Stimulated activated CD4-positive, alpha-beta T cell treated with anti-CD3 and anti-CD28 coated beads, Interleukin-15, amount 100 ng/mL, for 48 hours (primary cell): ENCODE measurements at places on chromosomes 2 and 18.

DNA sequence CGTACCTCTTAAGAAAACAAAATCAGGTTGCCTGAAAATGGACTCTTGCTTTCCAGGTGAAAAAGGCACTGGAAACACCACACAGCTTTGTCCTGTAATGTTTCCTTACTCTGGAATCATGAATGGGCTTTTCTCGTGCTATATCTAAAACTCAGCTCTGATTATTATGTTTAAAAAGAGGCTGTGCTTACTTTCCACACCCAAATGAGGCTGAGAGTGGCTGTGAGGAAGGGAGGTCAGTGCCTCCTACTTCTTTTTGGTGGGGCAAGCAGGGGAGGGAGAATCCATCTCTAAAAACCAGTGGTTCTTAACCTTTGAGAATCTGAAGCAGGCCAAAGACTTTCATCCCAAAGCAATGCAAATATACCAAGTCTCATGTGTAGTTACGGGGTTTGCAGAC lies 148.6 kb downstream of the FAM210A start:
- no peak for DNase-seq

DNA sequence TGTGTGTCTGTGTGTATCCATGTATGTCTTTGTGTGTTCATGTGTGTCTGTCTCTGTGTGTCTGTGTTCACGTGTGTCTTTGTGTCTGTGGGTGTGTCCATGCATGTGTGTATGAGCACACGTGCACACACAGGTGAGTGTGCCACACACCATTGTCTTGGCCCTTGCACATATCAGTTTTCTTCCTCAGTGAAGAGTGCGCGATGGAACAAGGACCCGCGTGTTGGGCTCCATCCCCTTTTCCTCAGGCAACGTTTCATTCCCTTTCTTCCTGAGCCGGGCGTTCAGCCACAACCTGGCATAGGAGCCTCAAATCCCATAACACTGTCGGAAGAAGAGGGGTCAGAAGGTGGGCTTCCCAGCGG lies 74.3 kb downstream of the PTGR3 start:
- no peak for DNase-seq

GRCh38 chr2:234768608-234769196 lies 183.1 kb upstream of the SH3BP4 start:
- no peak for DNase-seq

- no peak for DNase-seq
Observed at GRCh38 chr18:9000733-9001132, 101.8 kb upstream of the NDUFV2 start.

DNA sequence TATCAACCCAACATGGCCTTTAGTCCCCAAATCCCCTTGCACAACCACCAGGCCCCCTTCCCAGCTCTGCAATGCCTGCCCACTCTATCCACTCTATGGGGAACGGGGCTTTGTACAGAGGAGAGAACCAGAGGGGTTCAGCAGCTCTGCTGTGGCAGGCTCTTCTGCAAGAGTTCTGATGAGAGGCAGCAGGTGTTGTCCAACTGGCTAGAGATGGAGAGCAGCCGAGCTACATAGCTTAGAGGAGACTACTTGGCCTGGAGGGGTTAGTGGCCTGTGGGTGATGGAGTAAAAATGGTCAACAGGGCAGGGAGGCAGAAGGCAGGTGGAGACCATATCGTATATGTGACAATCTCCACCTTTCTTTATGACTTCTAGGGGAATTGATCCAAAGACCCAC lies 103.0 kb downstream of the QPCT start:
- no peak for DNase-seq

DNA sequence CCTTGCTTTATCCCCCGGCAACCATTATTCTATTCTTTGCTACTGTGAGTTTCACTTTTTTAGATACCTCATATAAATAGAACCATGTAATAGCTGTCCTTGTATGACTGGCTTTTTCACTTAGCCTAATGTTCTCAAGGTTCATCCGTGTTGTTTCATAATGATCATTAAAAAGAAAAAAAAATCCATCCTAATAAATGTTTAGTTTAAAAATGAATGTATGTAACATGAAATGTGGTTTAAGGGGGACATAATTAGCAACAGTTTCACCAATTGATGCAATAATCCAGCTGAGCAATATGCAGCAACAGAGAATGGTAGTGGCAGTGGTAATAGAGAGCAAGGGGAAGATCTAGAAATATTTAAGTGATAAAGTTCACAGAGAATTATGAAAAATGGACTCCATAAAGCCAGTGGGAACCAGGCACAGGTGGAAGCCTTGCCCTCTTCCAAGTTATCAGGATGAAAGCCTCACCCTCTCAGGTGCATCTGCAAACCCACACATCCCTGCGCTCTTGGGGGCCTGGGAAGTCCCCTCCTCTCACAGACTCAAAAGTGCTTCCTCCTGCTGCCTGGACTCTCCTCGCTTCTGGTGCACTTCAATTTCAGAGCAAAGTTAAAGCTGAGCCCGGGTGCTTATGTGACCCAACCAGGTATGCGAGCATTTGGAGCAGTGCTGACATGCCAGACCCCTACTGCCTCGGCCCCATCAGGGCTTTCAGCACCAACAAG lies 1403.3 kb upstream of the SLC39A10 start:
- no peak for DNase-seq

GRCh38 chr2:199679883-199680282 lies 171.1 kb downstream of the FTCDNL1 start:
- DNase-seq: no peak

- no peak for DNase-seq
Observed at GRCh38 chr2:31748041-31748440, 167.3 kb upstream of the SRD5A2 start.

DNA sequence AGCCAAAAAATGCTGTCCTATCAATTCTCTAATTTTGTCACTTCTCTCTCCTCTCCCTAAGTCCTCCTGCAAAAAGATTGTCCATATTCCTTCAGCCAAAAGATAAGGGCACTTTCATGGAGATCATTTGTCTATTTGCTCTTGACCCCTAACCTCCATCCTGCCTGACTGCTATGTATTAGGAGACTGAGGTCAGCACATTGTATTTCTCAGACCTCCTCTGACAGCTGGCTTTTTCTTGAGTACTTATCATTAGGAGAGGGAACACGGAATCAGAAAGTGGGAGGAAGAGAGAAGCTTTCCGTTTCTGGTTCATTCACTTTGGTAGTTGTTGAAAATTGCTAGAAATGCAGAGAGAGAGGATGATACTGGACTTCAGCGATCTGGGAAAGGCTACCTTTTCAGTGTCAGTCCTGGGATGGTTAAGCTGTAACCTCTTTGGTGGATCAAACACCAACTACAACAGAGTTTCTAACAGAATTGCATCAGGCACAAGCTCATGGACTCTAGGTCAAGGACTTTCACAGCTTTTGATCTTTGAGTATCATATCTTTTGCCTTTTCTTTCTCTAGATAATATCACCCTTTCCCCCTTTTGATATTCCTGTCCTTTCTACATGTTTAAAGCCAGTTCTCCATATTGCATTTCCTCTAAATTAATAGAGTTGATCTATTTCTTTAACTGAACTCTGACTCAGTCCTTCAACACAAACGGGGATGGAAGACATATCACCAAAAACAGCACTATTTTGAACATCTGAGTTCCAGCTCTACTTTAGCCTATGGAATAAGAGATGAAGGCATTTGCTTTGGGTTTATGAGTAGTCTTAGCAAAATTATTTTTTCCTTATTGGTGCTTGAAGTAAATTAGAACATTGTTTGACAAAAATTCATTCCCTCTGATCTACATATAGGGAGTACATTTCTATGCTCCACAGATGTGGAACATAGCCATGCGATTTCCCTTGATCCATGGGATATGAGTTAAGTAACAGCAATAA lies 63.3 kb upstream of the KYNU start:
- no peak for DNase-seq

GRCh38 chr2:46545015-46545839 lies 65.9 kb downstream of the TMEM247 start:
- DNase-seq: no peak

- DNase-seq: no peak
Observed at GRCh38 chr2:70088598-70089219, 1.4 kb downstream of the PCBP1 start.

DNA sequence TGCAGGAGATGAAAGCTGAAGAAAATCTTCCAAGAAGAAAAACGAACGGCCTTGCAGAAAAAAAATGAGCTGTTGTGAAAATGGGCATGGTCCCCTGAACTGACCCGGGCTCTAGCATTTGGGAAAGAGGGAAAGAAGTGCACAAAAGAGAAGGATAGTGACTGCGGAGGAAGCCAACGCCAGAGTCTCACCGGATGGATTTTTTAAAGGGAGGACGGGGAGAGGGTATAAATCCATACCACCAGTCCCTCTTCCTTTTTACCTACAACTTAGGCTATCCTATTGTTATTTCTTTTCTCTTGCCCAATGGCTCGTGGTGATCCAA lies 601 bp downstream of the WDR35 start:
- DNase-seq: no peak

DNA sequence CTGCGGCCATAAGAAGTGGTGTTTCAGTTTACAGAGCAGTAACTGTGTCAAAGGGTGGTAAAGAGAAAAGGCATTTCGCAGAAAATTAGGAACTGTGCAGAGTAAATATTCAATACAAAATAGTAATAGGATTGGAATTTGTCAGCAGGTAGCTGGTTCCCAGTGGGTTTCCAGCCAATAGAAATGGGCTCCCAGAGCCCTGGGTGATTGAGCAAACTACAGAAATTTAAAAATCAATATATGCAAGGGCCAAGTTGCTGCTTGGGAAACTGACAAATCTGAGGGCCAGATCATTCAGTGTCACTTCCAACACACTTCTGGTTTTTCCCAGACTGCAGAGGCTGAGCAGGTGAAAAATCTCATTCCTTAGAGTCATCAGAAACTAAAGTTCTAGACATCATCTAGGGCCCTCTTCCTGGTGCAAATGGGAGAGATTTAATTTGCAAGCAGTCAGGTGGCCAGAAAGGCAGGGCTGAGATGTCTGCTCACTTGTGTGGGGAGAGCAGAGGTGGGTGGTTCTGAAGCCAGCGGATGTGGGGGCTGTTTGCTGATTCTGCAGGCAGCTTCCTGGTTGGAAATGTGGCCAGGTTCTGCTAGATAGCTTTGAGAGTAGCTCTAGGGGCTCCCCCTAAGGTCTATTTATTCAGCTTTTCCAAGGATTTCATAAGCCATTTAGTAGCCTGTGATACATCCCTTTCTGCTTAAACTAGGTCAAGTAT lies 182.4 kb downstream of the NCK2 start:
- peak; percentile 37 for DNase-seq

- no peak for DNase-seq
Observed at GRCh38 chr18:63175264-63175663, 144.3 kb downstream of the BCL2 start.

DNA sequence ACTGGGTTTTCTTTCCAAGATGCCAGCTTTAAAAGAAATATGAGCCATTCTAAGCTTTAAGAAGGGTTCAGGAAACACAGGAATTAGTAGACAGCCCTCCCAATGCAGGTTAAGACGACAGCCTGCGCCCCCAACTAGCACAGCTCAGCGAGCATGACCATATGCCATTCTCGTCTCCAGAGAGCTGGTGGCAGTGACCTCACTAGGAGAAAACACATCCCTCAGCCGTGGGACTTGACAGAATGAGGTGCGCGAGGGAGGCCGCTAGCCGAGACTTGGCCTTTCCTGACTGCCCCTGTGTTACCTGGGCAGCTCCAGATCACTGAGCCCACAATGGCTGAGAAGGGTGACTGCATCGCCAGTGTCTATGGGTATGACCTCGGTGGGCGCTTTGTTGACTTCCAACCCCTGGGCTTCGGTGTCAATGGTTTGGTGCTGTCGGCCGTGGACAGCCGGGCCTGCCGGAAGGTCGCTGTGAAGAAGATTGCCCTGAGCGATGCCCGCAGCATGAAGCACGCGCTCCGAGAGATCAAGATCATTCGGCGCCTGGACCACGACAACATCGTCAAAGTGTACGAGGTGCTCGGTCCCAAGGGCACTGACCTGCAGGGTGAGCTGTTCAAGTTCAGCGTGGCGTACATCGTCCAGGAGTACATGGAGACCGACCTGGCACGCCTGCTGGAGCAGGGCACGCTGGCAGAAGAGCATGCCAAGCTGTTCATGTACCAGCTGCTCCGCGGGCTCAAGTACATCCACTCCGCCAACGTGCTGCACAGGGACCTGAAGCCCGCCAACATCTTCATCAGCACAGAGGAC lies 103.9 kb downstream of the MAPK4 start:
- no peak for DNase-seq

DNA sequence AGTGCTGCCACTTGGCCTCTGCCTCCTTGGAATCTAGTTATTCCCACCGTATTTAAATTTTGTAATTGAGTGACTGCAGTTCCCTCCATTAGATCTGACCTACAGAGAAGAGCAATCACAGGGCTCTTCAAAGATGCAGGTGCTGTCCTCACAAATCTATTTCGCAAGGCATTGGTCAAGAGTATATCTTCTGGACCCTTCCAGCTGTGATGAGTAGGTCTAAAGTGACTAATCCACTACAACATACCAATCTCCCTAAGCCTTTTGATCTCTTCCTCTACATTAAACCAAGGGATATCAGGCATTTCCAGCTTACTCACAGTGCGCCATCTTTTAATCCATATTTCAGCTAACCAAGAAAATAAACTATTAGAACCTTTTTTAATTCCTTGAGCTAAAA lies 65.1 kb upstream of the COL3A1 start:
- no peak for DNase-seq

GRCh38 chr18:48213791-48214190 lies 195.4 kb downstream of the ZBTB7C start:
- no peak for DNase-seq

GRCh38 chr2:38245114-38245641 lies 131.9 kb downstream of the ATL2 start:
- no peak for DNase-seq

DNA sequence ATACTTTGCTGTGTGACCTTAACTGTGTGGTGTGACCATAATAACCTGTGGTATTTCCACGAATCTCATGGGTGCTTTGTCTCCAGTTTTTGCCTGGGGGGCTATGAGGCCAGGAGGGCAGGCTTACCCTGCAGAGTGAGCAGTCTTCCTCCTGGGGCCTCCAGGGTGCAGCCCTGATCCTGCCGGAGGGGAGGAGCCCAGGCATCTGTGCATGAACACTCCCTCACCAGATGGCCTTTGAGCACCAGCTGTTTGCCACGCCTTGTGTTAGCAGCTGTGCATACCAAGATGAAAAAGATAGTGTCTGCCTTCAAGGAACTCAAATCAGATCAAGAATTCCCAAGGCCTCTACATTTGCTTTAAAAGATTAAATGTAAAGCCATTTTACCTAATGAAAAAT lies 75.0 kb upstream of the RBM44 start:
- no peak for DNase-seq

DNA sequence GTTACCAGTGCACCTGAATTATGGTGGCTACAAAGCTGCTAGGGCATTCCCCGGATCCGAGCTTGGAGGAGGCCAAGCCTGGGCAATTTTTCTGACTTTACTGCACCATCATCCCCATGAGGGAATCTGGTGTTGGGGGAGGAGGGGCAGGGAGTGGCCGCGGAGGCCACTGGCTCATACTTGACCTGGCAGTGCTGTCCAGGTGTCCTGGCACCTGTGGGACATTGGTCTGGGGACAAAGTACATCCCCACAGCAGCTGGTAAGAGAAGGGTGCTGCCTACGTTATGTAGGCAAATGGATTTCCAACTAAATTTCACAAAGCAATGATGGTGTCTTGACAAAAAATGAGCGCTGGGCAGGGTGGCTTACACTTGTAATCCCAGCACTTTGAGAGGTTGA lies 48.3 kb downstream of the KLHL29 start:
- no peak for DNase-seq
